H54 (cell line): ENCODE measurements at places on chromosomes 3 and 15.

DNA sequence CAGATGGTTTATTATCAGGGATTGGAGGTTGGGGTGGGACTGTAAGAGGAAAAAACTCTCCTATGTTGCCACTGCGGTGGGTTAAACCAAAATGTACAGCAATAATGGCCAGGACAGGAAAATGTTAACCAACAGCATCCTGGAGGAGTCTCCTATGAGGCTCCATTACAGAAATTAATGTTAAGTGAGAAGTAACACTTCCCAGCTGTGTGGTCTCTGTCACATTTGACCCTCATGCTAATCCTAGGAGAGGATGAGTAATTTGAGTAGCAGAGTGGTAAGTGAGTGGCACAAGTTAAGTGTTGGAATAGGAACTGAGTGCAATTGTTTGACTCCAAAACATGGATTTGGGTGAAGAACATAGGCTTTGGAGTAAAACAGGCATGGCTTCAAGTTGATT is 39.0 kb downstream of the ARHGEF3 start:
- no peak for DNase-seq

GRCh38 chr3:74661672-74662071 is 47.2 kb upstream of the CNTN3 start:
- no peak for DNase-seq

GRCh38 chr3:197431346-197431910 is 124.3 kb downstream of the BDH1 start:
- no peak for DNase-seq

DNA sequence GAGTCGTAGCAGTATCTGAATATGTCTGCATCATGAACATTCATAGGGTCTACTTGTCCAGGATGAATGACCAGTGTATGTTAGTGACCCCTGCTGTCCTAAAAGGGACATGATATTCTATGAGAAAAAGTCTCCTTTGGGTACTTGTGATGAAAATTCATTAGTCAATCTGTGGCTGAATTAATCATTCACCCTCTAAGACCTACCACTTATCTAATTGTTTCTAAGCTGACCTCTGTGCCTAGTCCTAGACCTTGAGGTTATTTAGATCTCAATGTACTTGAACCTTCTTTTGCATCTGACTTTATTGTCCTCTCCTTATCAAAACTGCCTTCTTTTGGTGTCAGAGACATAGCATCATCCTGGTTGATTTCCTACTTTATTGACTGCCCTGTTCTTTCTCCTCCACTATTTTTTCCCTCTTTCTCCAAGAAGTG is 799.3 kb downstream of the DIPK2A start:
- DNase-seq: no peak

GRCh38 chr3:104596054-104596453 is 770.7 kb upstream of the ALCAM start:
- no peak for DNase-seq

DNA sequence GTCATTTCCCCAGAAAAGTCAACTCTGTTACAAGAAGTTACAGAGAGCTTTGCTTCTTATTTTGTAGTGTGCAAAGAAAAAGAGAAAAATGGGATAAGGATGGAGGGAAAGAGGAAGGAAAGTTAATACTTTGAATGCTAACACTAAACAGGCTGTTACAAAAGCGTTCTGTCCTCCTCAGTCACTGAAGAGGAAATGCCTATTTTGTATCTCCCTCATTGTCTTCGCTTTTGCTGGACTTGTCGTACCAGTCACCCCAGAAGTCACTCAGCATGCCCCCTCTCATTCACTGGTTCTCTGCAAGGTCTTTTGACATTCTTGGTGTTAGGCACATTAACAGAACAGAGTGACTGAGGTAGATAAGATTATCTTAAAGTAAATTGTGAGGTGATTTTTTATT is 129.6 kb downstream of the ALCAM start:
- DNase-seq: no peak

GRCh38 chr15:83062768-83063180 is 4.3 kb downstream of the BTBD1 start:
- no peak for DNase-seq

DNA sequence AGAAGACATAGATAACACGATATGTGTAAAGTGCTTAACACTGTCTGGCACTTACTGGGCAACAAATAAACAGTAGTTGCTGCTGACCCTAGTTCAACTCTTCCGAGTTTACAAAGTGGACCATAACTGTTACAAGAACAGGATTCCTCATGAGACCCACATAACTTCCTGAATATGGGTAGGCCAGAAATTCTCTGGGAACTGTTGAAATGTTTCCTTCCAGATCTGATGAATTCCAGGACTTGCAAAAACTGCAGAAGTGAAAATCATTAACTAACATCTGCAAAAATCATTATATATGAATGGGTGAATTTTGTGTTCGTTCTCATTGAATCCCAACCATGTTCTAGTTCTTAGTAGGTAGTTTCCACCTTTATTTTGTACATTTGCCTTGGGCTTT is 181.7 kb upstream of the MME start:
- no peak for DNase-seq

DNA sequence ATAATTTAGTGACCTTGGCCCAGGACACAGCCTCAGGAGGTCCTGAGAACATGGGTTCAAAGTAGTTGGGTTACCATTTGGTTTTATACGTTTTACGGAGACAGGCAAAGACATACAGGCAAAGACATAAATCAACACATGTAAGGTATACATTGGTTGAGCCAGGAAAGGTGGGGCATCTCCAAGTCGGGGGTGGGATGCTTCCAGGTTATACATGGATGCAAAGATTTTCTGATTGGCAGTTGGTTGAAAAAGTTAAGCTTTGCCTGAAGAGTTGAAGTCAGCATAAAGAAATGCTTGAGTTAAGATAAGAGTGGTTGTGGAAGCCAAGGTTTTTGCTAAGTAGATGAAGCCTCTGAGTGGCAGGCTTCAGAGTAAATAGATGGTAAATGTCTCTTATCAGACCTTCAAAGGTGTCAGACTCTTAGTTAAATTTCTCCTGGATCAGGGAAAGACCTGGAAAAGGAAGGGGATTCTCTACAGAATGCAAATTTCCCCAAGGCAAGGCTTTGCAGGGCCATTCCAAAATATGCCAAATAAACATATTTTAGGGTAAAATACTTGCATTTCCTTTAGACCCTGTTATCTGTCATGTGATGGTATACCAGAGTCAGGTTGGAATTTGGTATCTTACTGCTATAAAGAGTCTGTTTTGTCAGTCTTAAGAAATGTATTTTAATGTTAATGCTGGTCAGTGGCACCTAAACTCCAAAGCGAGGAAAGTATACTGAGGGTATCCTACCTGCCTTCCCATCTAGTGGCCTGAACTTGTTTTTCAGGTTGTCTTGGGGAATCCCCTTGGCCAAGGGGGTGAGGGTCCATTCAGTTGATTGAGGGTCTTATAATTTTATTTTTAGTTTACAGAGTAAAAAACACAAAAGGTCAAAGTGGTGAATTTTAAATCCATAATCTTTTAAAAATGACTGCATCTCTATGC is 8.2 kb upstream of the PDHB start:
- DNase-seq: no peak

GRCh38 chr15:38508647-38509046 is 54.7 kb downstream of the FAM98B start:
- DNase-seq: no peak

DNA sequence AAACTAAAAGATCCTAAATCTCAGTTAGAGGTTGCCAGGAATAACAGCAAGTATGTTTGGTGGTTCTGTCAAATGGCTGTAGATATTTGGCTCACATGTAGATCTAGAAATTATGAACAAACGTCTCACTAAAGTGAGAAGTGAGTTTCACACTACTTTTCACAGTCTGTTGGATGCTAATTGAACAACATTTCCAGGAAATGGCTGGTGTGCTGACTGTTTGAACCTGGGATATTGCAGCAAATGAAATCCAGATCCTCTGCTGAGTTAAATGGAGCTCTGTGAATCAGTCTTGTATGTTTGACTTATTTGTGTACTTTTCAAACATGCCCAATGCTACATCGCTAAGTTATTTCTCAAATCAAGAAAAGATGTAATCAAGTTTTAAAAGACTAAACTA is 21.3 kb upstream of the RSL24D1 start:
- no peak for DNase-seq

GRCh38 chr3:139657434-139657833 is 20.3 kb downstream of the NMNAT3 start:
- no peak for DNase-seq

- DNase-seq: no peak
These were observed 21.3 kb upstream of the NR2F2 start for GRCh38 chr15:96309143-96309660.

GRCh38 chr15:33442449-33442848 is 131.7 kb downstream of the RYR3 start:
- no peak for DNase-seq

DNA sequence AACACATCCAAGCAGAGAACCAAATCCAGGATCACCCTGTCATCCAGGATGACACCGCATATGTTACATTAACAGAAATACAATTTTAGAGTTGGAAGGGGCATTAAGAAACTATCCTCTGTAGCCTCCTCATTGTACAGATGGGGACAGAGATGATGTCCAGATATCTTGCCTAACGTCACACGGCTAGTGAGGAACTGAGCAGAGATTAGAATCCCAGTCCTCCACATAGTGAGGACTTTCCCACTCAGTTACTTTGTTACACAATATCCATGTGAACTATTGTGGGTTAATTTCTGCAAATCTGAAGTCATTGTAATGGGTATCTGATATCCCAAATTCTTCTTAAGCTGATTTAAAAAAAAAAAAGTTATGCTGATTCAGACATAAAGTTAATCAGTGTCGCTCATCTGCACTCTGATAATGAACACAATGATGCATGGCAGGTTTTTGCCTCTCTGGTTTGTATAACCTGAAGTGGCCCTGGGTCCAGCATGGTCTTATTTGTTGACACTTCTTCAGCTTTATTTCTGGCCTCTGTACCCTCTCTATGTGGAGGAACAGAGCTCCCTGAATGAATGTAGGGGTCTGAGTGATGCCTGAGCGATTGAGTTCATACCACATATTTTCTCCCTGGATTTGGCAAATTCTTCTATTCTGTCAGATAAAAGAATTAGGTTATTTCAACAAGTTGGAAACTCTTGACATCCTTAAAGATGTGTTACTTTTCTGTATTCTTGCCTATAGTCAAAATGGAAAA is 76.0 kb upstream of the LIMD1 start:
- no peak for DNase-seq

- no peak for DNase-seq
These were observed 513.9 kb downstream of the NLGN1 start for GRCh38 chr3:173911446-173911845.

DNA sequence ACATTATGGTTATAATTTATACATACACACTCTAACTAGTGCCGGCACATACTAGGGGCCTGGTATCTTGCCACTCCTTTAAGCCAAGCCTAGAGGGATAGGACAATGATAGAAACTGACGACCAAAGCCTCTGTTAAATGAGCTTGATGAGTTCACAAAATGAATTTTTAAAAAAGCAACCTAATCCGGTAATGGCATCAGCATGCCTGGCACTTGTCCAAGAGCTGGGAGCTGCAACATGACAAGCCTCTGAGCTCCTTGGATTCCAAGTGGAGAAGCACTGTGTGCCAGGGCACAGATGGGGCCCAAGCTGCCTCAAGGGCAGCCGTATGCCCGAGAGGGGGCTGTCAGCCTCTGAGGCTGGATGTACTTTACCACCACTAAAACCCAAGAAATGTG is 9.7 kb downstream of the ETV5 start:
- DNase-seq: no peak

GRCh38 chr3:46904303-46905212 is 27.0 kb downstream of the PTH1R start:
- no peak for DNase-seq

- DNase-seq: no peak
These were observed 15.6 kb upstream of the SH3GL3 start for GRCh38 chr15:83431521-83431920.

GRCh38 chr15:98347001-98347400 is 301.3 kb upstream of the IGF1R start:
- no peak for DNase-seq

DNA sequence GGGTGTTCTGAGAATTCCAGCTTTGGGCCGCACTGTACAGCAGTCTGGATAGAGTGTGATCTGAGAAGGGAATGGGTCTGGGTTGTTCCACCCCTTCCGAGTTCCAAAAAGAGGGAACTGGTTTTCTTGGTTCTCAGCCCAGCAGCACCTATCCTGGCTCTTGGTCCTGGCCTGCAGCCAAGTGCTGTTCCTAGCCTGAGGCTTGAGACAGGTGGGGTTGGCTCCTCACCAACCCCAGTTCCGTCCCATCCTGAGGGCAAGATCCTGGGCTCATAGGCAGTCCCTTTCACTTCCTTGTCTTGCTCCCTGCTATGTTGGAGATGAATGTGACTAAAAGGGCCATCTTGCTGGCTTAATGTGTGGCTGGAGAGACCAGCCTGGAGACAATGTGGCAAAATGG is 15.2 kb downstream of the IVD start:
- DNase-seq: no peak

- no peak for DNase-seq
These were observed 6.3 kb upstream of the EOMES start for GRCh38 chr3:27728195-27729087.

DNA sequence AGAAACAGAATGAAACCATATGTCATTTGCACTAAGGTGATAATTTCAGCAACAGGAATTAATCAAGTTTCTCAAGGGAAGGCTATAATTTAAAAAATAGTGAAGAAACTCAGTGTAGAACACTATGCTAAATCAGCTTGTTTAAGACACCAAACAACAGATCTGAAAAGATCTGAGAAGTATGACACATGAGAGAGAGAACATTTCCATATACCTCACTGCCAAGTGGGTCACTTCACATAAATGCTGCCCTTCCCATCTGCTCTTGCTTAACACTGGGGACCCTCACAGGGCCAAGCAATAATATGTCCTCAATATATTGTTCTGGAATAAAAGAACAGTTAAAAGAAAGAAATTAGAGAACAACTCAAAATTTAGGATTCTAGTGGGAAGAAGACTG is 45.6 kb upstream of the CHMP2B start:
- no peak for DNase-seq

DNA sequence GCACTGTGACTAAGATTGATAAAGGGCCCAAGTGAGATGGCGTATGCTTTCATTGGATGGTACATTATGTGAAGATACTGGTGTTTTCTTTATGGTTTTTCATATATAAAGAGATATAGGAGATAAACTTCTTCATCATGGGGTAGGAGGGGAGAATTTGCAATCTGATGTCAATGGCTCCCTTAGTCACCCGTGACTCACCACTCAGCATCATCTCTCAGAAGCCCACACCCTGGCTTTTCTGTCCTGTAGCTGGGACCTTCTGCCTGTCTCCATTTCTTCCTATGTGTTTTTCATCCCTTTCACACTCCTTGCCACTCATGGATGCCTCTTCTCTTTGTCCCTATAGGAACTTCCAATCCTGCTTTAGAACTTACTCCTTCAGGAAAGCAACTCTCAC is 114.3 kb upstream of the SEMA6D start:
- no peak for DNase-seq

- no peak for DNase-seq
These were observed 22.1 kb upstream of the LARS2 start for GRCh38 chr3:45366290-45366689.

GRCh38 chr15:22956257-22956977 is 23.8 kb downstream of the CYFIP1 start:
- no peak for DNase-seq

DNA sequence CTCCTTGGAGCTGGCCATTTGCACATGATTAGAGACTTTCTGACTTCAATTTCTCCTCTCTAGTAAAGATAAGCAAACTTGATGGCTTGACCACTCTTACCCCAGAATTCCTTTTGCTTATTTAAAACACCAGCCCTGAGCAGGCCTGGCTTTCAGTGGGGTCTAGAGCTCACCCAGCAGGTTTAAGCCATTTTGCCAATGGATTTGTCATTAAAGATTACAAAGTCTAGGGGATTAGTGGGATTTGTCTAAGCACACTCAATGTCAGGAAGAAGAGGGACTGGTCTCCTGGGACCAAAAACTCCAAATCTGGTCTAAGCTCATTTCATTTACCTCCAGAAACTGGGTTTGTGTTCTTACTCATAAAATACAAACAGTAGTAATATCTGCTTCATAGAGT is 57.3 kb upstream of the SNTN start:
- DNase-seq: no peak
